ENCODE measurements at places on chromosomes 5 and 9.

GRCh38 chr5:40999142-40999541 is 72.0 kb downstream of the MROH2B start:
- DNase-seq: no peak

DNA sequence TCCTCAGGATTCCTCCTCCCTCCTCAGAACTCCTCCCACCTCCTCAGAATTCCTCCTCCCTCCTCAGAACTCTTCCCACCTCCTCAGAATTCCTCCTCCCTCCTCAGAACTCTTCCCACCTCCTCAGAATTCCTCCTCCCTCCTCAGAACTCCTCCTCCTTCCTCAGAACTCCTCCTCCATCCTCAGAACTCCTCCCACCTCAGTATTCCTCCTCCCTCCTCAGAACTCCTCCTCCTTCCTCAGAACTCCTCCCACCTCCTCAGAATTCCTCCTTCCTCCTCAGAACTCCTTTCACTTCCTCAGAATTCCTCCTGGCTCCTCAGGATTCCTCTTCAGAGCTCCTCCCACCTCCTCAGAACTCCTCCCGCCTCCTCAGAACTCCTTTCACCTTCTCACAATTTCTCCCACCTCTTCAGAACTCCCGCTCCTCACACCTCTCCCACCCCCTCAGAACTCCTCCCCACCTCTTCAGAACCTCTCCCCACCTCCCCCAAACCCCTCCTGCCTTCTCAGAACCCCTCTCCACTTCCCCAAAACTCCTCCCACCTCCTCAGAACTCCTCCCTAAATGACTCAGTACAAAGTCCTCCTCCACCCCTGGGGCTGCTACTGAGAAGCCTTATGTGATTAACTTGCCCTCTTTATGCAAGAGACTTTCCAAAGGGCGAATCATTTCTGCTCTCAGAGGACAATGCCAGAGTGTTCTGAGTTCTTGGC is 23.2 kb downstream of the SLC46A2 start:
- DNase-seq: peak; percentile 66

DNA sequence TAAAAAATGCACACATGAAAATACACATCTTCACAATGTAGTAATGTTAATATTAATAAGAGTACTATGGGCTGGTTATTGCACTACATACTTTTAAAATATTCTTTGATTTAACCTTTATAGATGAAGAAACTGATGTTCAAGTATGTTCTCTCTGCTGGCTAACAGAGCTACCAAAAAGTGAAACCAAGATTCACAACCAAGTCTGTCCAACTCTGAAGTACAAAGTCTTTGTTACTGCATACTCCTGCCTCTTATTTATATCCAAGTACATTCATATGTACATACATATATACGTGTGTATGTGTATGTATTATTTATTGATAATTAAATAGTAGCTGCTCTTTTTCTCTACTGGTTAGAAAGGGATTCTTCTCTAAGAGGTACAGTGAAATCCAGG is 325.6 kb downstream of the BNC2 start:
- no peak for DNase-seq

DNA sequence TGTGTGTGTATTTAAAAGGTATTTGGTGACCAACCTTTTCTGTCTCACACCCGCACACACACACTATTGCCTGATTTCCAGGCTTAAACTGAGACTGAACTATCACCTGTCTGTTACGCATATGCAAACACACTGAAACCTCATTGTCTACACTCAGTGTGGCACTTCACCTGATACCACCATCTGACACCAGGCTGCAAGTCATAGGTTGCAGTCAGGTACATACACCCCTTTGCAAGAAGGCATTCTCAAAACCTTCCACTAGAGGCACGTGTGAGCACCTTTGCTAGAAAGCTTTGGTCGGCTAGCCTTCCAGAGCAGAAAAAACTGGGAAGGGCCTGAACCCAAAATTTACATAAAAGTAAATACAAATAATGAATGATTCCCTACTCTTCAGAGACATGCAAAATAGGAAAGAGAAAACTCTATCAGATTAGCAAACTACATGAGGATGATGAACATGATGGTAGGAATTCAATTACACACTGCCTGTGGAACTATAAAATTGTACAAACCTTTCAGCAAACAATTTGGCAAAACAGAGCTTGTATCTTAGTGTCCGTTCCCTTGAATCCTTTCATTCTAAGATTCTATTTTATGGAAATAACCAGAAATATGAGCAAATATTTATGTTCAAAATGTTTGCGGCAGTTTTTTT is 5.9 kb upstream of the FOXD1 start:
- DNase-seq: peak; percentile 37

GRCh38 chr9:76459694-76460635 is 983 bp downstream of the GCNT1 start:
- DNase-seq: no peak

DNA sequence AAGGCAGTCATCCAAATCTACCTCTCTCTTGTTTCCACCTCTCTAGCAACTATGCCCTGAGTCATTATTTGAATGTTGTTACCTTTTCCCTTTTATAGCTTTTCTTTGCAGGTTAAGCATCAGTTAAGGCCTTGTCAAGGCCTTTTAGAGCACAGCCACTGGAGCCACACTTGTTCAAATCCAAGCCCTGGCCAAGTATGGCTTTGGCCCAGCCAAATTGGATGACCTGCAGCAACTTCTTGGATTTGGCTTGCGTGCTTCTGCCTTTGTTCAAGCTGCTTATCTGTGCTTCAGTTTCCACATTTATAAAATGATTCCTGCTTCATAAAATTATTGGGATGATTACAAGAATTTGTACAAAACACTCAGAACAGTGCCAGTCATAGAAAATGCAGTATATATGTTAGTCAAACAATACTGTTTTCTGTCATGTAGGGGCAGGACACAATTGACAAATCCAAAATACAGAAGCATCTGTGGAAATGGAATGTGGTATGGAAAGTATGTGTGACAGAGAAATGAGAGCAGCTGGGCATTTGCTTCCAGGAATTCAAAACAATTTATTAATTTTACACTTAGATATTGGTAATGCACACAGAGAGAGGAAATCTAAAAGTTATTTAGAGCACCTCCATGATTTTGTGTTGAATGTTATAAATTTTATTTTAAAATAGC is 17.9 kb upstream of the RLN1 start:
- no peak for DNase-seq

GRCh38 chr9:128683340-128684064 is 5.5 kb upstream of the SET start:
- DNase-seq: peak; percentile 76

DNA sequence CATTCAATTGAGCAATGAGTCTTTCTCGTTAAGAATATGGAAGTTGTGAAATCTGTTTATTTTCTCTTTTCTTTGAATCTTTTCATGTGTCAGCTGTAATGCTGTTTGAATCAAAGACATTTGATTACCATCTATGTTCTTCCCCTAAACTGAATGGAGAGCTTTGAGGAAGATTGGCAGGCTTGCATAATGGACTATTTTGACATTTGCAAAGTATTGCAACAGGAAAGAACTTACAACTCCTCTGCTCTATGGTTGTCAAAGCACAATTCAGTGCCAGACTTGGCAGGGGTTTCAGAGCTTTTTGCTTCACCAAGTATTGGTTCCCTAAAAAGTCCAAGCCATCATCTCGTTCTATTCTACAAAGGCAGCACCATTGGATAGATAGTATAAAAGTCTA is 549.0 kb upstream of the NUDT12 start:
- no peak for DNase-seq
